ENCODE measurements at places on chromosomes 1 and 21. TPM values are rescaled to one million over a fixed set of nuclear protein-coding genes. Genes with fewer than 3 reads are reported as not detected.

PPM1J gene
- 4.6 TPM for total RNA-seq

DNA sequence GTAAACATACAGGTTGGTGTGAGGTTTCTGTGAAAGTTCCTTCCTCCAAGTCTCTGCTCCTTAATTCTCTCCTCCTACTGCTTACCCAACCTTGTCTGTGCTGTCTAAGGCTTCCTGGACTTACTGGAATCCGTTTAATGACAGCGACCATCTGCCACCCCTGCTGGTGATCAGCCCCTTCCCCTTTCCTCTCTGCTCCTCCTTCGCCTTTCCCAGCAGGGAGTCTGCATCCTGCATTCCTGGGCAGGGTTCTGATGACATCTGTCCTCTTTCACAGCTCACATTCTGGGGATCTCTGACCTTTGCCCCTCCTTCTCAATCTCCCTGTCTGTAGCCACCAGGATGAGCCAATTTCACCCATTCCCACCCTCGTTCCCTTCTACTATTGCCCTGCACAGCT is 66.5 kb downstream of the KIRREL1 start:
- DNase-seq: no peak

- DNase-seq: no peak
Observed at GRCh38 chr1:153655333-153655732, 3.2 kb upstream of the SNAPIN start.

- no peak for DNase-seq
Observed at GRCh38 chr1:115694805-115695204, 53.0 kb downstream of the VANGL1 start.

- DNase-seq: no peak
Observed at GRCh38 chr21:44579056-44579832, 1.2 kb downstream of the KRTAP10-5 start.

DNA sequence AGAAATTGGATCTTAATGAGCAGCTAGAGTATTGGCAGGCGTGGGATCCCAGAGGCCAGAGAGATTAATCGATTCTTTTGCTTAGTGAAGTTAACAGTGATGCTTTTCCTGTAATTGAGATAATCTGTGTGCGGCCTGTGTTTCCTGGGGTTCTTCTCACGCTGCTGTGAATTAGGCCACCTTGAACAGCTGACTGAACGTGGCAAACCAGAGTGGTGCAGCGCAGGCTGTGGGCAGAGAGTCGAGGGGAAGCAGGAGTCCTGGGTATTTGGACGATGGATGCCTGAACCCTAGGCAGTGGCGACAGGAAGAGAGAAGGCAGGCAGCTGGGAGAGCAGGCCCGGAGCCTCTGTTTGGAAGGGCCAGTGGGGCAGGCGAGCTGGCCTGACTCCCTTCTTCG is 51.7 kb downstream of the RYR2 start:
- no peak for DNase-seq

GRCh38 chr1:41578712-41579335 is 94.3 kb upstream of the EDN2 start:
- no peak for DNase-seq

SEMA6C gene
- 8.0 TPM for total RNA-seq
